ENCODE measurements at places on chromosomes 13 and 19.

DNA sequence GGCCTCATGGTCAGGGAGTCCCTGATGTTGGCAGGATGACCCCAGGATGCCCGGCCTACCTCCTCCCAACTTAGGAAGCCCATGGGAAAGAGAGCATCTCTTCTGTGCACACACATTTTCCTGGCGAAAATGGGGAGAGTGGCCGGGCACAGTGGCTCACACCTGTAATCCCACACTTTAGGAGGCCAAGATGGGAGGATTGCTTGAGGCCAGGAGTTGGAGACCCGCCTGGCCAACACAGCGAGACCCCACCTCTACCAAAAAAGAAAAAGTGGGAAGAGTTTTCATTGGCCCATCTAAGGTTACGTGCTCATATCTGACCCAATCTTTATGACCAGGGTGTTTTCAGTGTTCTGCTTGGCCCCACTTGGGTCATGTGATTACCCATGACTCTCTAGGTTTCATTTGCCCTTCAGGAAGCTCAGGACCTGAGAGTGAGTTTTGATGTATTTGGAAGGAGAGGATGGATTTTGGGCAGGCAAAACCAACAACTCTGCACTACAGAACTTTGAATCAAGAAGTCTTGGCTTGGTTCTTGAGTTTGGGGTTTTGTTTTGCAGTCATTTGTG lies 33.6 kb upstream of the SHKBP1 start:
- no peak for DNase-seq

- no peak for DNase-seq
Measured at GRCh38 chr13:64725492-64725891, 2504.6 kb downstream of the PCDH9 start.

GRCh38 chr13:109408591-109409382 lies 377.6 kb downstream of the IRS2 start:
- DNase-seq = no peak

DNA sequence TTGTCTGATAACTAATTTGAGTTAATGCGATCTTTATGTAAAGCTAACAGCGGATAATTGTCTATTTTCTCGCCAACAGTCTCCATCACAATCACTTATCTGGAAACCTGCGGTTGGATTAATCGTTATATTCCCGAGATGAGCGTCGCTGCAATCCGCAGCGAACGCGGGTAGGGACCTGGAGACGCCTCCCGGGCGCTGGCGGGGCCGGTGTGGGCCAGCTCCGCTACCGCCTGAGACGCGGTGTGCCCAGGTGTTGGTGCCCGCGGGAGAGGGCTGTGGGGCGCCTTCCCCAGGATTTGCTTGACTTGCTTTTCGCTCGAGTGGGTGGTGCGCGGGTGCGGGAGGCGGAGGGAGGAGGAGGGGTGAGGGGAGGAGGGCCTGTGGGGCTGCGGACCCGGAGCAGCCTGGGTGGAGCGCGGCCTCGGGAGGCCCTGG lies 38.3 kb downstream of the SOX1 start:
- no peak for DNase-seq

DNA sequence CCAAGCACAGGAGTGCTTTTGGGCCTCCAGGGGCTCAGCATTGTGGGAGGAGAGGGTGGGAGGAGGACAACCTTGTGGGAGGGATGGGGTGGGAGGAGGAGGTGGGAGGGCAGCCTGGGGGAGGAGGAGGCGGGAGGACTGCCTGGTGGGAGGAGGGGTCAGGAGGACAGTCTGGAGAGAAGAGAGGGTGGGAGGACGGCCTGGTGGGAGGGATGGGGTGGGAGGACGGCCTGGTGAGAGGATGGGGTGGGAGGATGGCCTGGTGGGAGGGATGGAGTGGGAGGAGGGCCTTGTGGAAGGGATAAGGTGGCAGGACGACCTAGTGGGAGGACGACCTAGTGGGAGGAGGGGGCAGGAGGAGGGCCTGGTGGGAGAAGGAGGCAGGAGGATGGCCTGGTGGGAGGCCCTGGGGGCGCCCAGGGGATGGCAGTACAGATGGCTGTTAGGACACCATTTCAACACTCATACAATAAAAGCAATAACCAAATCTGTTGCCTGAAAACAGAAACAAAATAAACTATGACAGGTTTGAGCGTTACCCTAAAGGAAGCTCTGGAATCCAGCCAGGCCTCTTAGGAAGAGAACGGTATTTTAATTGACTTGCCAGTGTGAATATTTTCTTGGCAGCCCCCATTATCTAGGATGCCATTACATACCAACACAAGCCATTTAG lies 63.7 kb downstream of the CRYL1 start:
- no peak for DNase-seq

- no peak for DNase-seq
Measured at GRCh38 chr13:107457686-107458085, 757.6 kb downstream of the LIG4 start.

- DNase-seq = no peak
Measured at GRCh38 chr19:5155586-5156210, 184.9 kb downstream of the PTPRS start.

DNA sequence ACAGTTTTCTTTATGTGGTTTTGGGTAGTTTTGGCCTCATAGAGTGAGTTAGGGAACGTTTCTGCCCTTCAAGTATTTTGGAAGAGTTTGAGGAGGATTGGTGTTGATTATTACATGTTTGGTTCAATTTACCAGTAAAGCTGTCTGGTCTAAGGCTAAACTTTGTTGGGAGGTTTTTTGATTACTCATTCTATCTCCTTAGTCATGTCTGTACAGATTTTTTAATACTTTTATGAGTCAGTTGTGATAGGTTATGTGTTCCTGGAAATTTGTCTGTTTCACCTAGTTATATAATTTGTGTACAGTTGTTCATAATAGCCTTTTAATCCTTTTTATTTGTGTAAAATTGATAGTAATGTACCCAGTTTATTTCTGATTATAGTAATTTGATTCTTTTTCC lies 20.4 kb downstream of the RNF17 start:
- no peak for DNase-seq

- no peak for DNase-seq
Measured at GRCh38 chr19:48498595-48499311, 12.9 kb downstream of the LMTK3 start.

- peak; percentile 62 for DNase-seq
Measured at GRCh38 chr13:51619614-51620013, 35.4 kb downstream of the WDFY2 start.

GRCh38 chr13:36192166-36192565 lies 22.2 kb downstream of the SOHLH2 start:
- DNase-seq = no peak

DNA sequence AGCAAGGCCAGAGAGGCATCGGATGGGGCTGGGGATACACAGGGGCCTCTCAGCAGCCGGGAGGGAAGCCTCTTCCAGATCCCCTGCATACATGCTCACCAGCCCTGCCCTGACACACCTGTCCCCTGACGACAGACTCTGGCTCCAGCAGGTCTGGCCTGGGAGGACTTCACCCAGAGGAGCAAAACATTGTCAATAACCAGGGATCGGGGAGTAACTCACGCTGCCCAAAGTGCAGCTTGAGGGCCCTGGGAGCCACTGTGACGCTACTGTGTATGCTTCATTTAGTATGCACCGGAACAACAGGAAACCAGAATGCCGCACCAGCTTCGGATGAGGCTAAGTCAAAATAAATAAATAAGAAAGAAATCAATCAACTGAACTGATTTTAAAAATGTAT lies 12.4 kb upstream of the CD22 start:
- no peak for DNase-seq

GRCh38 chr13:87094646-87095045 lies 576.5 kb upstream of the SLITRK5 start:
- no peak for DNase-seq

GRCh38 chr19:56838909-56839651 lies 1.4 kb downstream of the PEG3 start:
- DNase-seq = peak; percentile 88

DNA sequence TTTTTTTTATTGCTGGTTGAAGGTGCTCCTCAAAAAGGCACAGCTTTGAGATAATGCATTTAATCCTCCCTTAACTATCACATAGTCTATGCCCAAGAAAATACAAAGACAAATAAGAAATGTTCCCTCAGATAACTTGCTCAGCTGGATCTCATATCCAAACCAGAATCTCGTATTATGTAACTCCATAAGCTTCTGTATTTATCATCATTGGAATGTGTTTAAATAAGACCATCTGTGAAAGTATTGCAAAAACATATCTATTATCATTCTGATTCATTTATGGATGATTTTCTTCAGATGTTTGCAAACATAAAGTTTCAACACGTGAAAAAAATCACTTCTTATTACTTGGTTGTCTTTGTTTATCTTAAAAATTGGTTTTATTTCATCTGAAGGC lies 190.9 kb downstream of the IRS2 start:
- DNase-seq = peak; percentile 76

GRCh38 chr19:53147645-53148044 lies 11.2 kb downstream of the ZNF347 start:
- DNase-seq = no peak

- no peak for DNase-seq
Measured at GRCh38 chr13:63208826-63209225, 1793.2 kb upstream of the PCDH20 start.

DNA sequence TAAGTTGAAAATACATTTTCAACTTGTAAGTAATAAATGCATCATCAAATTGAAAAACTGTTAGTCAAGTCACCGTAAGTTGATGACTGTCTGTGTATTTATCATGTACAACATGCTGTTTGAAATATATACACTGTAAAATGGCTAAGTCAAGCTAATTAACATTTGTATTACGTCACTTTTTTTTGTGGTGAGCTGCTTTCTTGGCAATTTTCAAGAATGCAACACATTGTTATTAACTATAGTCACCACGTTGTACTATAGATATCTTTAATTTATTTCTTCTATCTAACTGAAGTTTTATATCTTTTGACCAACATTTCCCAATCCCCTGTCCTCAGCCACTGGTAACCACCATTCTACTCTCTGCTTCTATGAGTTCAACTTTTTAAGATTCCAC lies 57.0 kb downstream of the RBM26 start:
- DNase-seq = peak; percentile 32

DNA sequence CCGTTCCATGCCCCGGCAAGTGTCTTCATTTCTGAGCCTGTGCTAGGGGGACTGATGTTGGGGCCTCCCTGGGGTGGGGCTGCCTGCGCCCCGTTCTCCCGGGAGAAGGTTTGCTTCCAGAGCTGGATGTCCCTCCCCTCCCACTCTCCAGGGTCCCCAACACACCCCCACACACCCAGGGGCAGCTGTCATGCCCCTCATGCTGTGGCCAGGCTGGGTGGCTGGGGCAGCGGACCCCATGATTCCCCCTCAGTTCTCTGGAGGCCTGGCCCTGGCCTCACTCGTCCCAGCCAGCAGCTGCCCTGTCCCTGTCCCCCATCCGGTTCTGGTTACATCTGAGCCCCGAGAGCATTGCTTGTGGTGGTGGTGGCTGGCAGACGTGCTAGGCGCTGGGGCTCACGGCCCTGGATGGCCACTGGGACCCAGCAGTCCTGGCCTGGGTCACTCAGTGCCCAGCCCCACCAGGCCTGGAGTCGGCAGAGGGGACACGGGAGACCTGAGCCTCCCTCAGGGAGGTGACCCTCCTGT lies 184.8 kb downstream of the KDM4B start:
- DNase-seq = no peak

- no peak for DNase-seq
Measured at GRCh38 chr13:83536941-83537340, 345.3 kb downstream of the SLITRK1 start.

DNA sequence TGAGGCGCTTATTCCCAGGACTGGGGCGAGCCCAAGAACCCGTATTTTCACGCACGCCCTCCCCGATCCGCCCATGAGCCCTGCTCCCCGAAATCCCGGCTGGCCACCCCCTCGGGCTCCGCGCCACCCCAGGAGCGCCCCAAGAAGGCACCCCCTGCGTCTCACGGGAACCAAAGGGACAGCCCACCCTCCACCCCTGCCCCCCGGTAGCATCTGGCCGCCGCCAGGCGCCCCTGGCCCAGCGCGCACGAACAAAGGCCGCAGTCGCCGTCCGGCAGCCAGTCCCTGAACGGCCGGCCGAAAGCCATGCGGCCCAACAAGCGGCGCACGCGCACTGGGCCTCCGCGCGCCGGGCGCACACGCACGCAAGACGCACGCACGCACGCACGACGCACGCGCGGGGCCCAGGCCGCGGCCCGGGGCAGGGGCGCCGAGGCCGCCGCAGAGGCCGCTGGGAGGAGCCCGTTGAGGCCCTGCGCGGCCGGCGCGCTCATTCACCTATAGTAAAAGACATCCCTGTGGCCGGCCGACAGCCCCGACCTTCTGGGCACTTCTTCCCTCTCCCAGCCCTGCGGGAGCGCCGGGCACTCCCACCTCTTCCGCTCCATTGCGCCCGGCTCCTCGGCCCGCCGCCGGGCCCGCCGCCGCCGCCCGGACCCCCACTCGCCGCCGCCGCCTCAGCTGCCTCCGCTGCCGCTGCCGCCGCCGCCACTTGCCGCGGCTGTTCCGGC lies 476 bp downstream of the MBD3 start:
- DNase-seq = peak; percentile 71

DNA sequence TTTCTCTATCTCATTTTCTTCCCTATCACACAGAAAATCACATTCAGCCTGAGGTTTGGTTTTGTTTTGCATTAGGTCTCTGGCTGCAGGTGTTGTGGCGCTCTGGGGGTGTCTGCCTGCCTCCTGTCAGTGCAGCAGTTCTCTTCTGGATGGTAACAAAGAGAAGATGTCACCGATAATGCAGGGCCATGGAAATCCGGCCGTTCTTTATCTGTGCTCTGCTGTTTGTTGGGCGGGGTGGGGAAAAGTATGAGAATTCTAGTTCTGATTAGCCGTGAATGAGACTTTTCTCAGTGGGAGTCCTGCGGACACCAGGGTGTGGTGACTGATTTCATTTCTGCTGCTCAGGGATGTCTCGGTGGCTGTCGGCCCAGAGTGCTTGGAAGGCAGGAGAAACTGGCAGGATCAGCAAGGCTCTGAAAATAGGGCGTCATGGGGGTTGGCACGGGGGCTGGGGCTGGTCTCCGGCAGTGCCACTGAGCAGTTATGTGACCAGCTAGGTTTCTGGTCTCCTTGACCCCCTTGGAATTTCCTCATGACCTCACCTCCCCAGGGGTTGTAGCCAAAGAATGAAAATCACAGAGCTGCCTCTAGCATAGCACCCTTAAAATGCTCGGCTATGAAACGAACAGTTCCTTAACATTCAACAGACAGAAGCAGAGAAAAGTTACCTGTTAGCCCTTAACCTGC lies 5.0 kb downstream of the RNF113B start:
- DNase-seq = no peak

DNA sequence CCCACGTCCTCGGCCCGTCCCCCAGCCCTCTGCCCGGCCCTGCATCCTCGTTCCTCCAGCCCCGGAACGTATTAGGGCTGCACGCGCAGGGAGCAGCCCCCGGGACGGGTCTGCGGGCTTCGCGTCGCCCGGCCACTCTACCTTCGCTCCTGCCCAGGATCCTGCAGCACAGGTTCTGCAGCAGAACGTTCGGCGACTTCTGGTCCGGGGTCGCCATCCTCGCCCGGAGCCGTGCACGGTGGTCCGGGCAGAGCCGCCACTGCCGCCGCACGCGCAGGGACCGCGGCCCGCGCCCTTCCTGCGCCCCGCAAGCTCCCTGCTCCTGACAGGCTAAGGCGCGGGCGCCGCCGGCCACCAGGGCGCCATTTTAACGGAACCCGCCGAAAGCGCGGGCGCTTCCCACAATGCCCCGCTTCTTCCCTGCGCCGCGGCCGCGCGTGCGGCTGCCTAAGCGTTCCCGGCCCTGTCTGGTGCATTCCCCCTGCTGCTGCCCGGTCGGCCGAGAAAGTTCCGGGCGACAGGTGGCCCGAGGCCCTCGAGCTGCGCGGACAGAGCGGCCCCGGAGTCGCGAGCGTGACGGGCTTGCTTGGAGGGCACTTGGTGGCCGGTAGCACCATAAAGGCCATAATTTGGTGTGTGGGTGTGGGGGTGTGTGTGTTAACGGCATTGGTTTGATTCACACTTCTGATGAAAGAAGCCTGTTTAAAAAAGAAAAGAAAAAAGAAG lies at the start of gene TUBGCP3:
TUBGCP3 (minus strand) TSS at position 390 of the 726 bp plus-strand sequence; CDS start at position 217, 173 bp downstream.
- peak; percentile 56 for DNase-seq

GRCh38 chr13:30829145-30829832 lies 76.8 kb upstream of the MEDAG start:
- DNase-seq = no peak
